ENCODE measurements at places on chromosomes 5 and 9. TPM values are rescaled to one million over a fixed set of nuclear protein-coding genes. Genes with fewer than 3 reads are reported as not detected.

Gene ST6GALNAC4
- total RNA-seq = 17.6 TPM

Gene SELENOP
- total RNA-seq = 1,868 TPM

Gene BARHL1
- not detected for total RNA-seq

Gene PCDHB13
- 4.8 TPM for total RNA-seq

Gene MARCOL
- not detected for total RNA-seq

Gene TLX3
- total RNA-seq = not detected

Gene SERF1A
- total RNA-seq = 6.3 TPM

Gene HOMER1
- total RNA-seq = 26.2 TPM

Gene AGXT2
- not detected for total RNA-seq

Gene PTGER4
- 20.5 TPM for total RNA-seq

- no peaks in the 10 kb centered on the region for H3K36me3 ChIP-seq
- no peak overlapping the region for H3K4me3 ChIP-seq
- no peak overlapping the region for H3K27ac ChIP-seq
- H3K4me1 ChIP-seq = no peaks in the 10 kb centered on the region
Measured at GRCh38 chr9:35267710-35268109, 105.9 kb downstream of the UNC13B start.

- H3K36me3 ChIP-seq = no peaks in the 10 kb centered on the region
- DNase-seq = no peak
- peak overlapping the region; percentile 9 for H3K27ac ChIP-seq
- no peak overlapping the region for H3K4me3 ChIP-seq
- no peaks in the 10 kb centered on the region for H3K27me3 ChIP-seq
- peaks cover 4% of the 10 kb centered on the region for H3K4me1 ChIP-seq
Measured at GRCh38 chr5:52727020-52727419, 60.7 kb upstream of the ITGA1 start.

DNA sequence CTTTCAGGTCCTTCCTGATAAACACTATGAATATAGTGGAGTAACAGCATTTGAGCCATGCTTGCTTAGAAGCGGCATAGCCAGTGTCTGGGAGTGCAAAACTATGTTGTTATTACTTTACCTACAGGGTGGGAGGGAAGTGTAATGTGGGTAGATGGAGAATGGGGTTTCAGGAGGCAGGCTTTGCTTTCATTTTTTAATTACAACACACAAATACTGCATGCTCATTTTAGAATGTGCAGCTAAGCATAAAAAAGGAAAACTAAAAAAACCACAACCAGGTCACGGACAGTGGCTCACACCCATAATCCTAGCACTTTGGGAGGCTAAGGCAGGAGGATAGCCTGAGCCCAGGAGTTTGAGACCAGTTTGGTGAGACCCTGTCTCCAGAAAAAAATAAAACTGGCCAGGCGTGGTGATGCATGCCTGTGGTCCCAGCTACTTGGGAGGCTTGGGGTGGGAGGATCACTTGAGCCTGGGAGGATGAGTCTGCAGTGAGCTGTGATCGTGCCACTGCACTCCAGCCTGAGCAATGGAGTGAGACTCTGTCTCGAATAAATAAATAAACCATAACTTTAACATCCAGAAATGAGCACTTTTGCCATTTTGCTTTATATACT lies 20.2 kb downstream of the HAVCR1 start:
- no peak overlapping the region for H3K4me3 ChIP-seq
- H3K36me3 ChIP-seq = no peaks in the 10 kb centered on the region
- no peak for DNase-seq

DNA sequence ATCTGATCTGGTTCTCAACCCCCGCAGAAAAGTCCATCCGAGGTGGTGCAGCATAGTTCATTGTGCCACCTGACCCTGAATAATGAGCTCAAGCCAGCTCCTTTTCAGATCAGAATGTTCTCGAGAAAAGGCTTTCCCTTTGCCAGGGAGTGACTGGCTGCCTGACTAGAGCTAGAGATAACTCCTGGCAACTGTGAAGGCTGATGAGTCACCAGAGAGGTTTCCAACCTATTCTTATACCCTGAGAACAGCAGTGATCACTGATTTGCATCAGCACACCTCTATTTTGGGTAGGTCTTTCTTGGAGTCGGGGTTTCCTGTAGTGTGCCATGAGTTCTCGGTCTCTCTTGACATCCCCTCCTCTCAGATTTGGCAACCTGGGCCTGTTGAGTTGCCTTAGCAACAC lies 127.9 kb downstream of the PIK3R1 start:
- H3K27ac ChIP-seq = no peak overlapping the region
- H3K36me3 ChIP-seq = no peaks in the 10 kb centered on the region
- DNase-seq = no peak
- no peak overlapping the region for H3K4me3 ChIP-seq
- no peaks in the 10 kb centered on the region for H3K27me3 ChIP-seq
- H3K4me1 ChIP-seq = no peaks in the 10 kb centered on the region

GRCh38 chr5:123455095-123455494 lies 31.9 kb upstream of the CEP120 start:
- no peak overlapping the region for H3K4me3 ChIP-seq
- H3K27ac ChIP-seq = no peak overlapping the region
- H3K36me3 ChIP-seq = no peaks in the 10 kb centered on the region
- no peak for DNase-seq
- H3K27me3 ChIP-seq = no peaks in the 10 kb centered on the region
- no peaks in the 10 kb centered on the region for H3K4me1 ChIP-seq

- no peaks in the 10 kb centered on the region for H3K36me3 ChIP-seq
- no peak overlapping the region for H3K4me3 ChIP-seq
- no peak for DNase-seq
- no peaks in the 10 kb centered on the region for H3K27me3 ChIP-seq
- no peaks in the 10 kb centered on the region for H3K4me1 ChIP-seq
Measured at GRCh38 chr9:17824191-17824590, 245.3 kb downstream of the SH3GL2 start.

- H3K4me1 ChIP-seq = no peaks in the 10 kb centered on the region
- DNase-seq = no peak
- H3K36me3 ChIP-seq = no peaks in the 10 kb centered on the region
- H3K27me3 ChIP-seq = no peaks in the 10 kb centered on the region
Measured at GRCh38 chr9:72415163-72415562, 50.2 kb upstream of the ZFAND5 start.

DNA sequence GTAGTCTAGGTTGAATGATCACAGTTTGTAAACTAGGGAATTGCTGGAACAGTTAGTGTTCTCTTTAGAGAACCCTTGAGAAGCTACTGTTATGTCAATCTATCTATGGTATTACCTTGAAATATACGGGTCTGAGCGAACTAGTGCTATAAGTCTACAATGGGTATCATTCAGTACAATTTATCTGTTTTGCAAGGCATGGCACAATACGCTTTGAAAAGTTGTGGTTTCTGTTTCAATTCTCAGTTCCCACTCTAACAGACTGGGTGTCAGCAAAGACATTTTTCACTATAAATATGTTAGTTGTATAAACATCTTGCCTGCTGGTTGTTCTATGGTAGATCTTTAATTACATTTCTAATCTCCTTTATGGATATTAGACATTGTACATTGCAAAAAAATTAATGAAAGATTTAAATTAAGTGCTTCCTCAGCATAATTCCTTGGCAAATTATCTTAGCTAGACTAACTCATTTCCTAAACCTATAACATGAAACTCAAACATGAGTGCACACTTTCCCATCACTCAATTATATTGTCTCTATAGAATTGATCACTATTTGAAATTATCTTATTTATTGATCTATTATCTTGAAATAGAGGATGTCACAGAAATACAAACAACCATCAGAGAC lies 24.9 kb upstream of the SLCO6A1 start:
- no peaks in the 10 kb centered on the region for H3K36me3 ChIP-seq
- no peaks in the 10 kb centered on the region for H3K27me3 ChIP-seq

DNA sequence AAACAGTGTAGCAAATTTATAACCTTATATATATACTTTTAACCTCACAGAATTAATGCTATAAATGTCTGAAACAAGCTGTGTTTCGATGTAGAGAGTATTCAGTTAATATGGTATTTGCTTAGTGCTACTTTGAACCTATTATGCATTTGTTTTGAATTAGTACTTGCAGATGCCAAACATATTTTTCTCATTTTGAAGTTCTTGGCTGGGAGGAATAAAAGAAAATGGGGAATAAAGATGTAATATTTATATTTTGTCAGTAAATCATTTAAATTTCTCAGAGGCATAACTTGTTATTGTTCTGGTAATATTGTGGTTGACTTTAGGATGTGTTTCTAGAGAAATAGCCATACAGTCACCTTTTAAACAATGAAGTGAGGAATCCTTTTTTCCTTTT lies 175.9 kb upstream of the IZUMO3 start:
- no peaks in the 10 kb centered on the region for H3K36me3 ChIP-seq
- H3K27me3 ChIP-seq = no peaks in the 10 kb centered on the region
- H3K27ac ChIP-seq = no peak overlapping the region

DNA sequence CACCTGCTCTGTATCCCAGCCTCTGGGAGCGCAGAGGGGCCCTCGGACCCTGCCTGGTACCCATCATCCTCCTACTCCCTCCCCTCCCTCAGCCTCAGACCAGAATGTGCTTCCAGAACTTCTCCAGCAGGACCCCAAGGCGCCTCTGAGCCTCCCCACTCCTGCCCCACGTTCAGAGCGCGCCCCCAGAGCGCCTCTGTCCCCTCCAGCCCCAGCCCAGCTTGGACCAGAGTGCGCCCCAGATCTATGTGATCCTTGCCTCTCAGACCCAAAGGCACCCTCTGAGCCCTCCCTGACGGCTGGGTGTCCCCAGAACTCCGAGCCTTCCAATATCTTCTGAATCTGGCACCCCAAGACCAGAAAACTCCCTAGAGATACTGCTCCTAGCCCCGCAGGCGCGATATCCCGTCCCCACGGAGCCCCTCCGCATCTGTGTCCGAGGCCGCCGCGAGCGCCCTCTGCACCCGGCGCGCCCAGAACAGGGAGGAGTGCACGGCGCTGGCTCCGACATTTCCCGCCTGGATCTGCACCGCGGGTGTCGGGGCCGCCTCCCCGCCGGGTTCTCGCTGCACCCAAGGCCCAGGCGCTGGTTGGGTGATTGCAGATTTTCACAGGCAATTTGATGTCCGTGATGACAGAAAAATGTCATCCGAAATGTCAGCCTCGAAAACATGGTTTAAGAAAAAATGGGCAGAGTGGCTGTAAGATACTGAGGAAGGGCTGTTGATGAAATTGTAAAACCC lies 522 bp downstream of the BHMT start:
- no peaks in the 10 kb centered on the region for H3K36me3 ChIP-seq
- H3K4me1 ChIP-seq = no peaks in the 10 kb centered on the region
- no peak overlapping the region for H3K27ac ChIP-seq
- no peaks in the 10 kb centered on the region for H3K27me3 ChIP-seq
- no peak overlapping the region for H3K4me3 ChIP-seq

GRCh38 chr9:89483592-89484474 lies 14.1 kb downstream of the SEMA4D start:
- H3K4me1 ChIP-seq = no peaks in the 10 kb centered on the region
- no peak overlapping the region for H3K27ac ChIP-seq
- no peak for DNase-seq
- no peaks in the 10 kb centered on the region for H3K27me3 ChIP-seq
- no peaks in the 10 kb centered on the region for H3K36me3 ChIP-seq

GRCh38 chr5:81425569-81425968 lies 31.6 kb upstream of the ACOT12 start:
- no peak for DNase-seq
- H3K27ac ChIP-seq = peak overlapping the region; percentile 41
- H3K4me3 ChIP-seq = no peak overlapping the region
- H3K4me1 ChIP-seq = peaks cover 7% of the 10 kb centered on the region

DNA sequence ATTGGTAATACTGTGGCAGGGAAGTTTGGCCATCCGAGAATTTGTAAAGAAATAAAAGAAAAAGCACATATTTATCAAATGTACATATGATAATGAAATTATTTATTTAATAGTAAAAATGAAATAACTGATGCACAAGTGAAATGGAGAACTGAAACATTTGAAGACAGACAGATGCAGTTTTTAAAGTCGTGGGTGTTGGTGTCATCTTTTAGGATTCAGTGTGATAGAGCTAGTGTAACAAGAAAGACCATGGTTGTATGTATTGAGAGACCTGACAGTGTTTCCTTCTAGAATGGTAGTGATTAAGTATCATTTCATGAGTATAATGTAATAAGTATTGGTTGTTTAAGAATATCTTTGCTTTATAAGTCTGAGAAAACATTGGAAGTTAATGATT lies 2.4 kb downstream of the SEC61B start:
- no peaks in the 10 kb centered on the region for H3K27me3 ChIP-seq
- no peaks in the 10 kb centered on the region for H3K36me3 ChIP-seq

GRCh38 chr9:92726971-92727715 lies 37.5 kb downstream of the BICD2 start:
- no peaks in the 10 kb centered on the region for H3K27me3 ChIP-seq
- no peak overlapping the region for H3K27ac ChIP-seq
- H3K4me3 ChIP-seq = no peak overlapping the region
- no peaks in the 10 kb centered on the region for H3K4me1 ChIP-seq
- peak; percentile 25 for DNase-seq
